ENCODE measurements at places on chromosomes 12 and 14. TPM values are rescaled to one million over a fixed set of nuclear protein-coding genes. Genes with fewer than 3 reads are reported as not detected.
A peak's percentile ranks its signal among the peaks of the same experiment; 100 is the strongest.

RASSF9 gene
- 0.95 TPM for polyA plus RNA-seq

NFATC4 gene
- 25.8 TPM for polyA plus RNA-seq

GRCh38 chr14:99177886-99178835 is 93.8 kb downstream of the BCL11B start:
- DNase-seq: no peak

- DNase-seq: no peak
Observed at GRCh38 chr12:8088574-8088973, 6.5 kb downstream of the NECAP1 start.

GRCh38 chr14:97838986-97839385 is 1041.8 kb downstream of the VRK1 start:
- DNase-seq: no peak

DNA sequence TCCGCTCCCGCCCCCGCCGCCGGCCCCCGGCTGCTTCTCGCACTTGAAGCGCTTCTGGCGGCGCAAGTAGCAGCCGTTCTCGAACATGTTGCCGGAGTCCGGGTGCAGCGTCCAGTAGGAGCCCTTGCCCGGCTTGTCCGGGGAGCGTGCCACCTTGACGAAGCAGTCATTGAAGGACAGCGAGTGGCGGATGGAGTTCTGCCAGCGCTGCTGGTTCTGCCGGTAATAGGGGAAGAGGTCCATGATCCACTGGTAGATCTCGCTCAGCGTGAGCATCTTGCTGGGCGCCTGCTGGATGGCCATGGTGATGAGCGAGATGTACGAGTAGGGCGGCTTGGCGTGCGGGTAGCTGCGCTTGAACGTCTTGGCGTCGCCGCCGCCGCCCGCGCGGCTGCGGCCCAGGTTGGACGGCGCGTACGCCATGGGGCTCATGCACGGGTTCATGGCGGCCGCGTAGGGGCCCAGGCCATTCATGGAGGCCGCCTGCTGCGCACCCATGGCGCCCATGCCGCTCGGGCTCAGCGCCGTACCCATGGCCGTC is 3.0 kb downstream of the FOXA1 start:
- peak; percentile 43 for DNase-seq

GRCh38 chr12:50325890-50326391 is 42.6 kb upstream of the LIMA1 start:
- no peak for DNase-seq

DNA sequence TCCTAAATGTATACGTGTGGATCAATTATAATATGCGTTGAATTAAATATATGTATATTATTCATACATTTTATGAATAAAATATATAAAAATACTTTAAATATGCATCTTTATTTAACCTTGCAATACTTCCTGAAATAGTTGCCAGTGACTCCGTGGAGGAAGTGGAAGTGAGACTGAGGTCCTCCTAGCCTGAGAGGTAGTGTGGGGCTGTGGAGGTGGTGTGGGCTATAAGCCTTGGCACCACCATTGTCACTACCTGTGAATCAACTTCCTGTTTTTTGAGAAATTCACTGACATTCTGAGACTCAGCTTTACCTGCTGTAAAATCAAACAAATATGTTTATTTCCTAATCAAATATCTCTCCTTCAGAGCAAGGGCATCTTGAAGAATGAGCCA is 514.2 kb downstream of the VRK1 start:
- DNase-seq: no peak

GRCh38 chr12:23217158-23217557 is 592.2 kb downstream of the ETNK1 start:
- DNase-seq: no peak

DNA sequence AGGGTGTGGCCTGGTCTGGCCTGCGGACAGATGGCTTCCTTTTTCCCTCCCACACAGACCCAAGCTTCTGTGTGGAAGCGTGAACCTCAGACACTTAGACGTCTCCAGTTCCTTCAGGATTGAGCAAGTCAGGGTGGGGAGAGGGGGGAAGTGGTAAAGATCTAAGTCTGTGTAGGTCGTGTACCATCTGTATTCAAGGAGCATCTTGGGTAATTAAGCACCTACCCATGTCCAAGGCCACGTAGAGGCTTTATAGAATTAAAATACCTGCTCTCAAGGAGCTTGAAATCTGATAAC is 1.7 kb downstream of the AVIL start:
- DNase-seq: peak; percentile 76

DNA sequence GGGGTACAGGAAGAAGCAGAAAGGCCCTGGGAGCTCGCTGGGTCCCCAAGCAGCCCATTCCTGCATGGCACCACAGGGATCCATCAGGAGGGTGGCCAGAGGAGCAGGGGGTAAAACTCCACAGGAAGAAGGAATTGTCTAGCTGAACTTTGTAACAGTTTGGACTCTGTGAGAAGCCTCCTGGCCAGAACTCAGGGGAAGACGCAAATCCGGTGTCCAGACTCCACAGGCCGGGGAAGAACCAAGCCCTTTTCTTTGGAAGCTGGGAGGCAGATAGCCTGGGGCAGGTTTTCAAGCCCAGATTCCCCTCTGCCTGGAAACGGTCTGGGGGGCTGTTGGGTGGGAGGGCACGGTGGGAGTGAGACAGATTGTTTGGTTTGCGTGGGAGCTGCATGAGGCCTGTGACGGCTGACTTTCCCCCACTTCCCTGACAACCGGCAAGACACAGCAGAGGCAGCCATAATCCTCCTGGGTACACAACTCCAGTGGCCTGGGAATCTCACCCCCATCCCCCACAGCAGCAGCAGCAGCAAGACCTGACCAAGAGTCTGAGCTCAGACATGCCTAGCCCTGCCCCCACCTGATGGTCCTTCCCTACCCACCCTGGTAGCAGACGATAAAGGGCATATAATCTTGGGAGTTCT is 16.7 kb downstream of the GPHB5 start:
- no peak for DNase-seq

DNA sequence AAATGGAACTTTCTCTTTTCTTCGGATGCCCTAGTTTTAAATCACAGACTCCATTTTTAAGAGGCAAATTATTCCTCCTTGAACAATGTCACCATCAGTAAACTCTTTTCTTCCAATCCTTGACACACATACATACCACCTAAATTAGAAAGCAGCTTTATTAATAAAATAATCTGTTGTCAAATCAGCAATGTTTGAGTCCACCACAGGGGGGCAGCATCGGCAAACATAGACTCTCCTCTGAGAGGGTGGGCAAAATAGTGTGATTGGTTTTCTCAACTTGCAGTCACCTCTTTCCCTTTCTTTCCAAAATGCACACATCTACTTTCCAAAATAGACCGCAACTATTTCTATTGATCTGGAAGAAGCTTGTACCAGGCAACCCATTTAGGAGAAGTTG is 438.4 kb upstream of the OR4E1 start:
- DNase-seq: no peak

- no peak for DNase-seq
Observed at GRCh38 chr14:81471062-81471461, 62.6 kb downstream of the SEL1L start.

GRCh38 chr12:14999021-14999694 is 26.3 kb downstream of the PDE6H start:
- DNase-seq: no peak

All from right cardiac atrium (tissue), 5 donors.